ENCODE measurements at places on chromosomes 2 and 18.
A peak's percentile ranks its signal among the peaks of the same experiment; 100 is the strongest.

GRCh38 chr2:105321875-105322646, 7.5 kb downstream of the TGFBRAP1 start:
- no peak overlapping the region for H3K4me3 ChIP-seq
- no peaks in the 10 kb centered on the region for H3K36me3 ChIP-seq
- H3K27me3 ChIP-seq: no peaks in the 10 kb centered on the region
- DNase-seq: no peak
- peaks cover 31% of the 10 kb centered on the region for H3K4me1 ChIP-seq

DNA sequence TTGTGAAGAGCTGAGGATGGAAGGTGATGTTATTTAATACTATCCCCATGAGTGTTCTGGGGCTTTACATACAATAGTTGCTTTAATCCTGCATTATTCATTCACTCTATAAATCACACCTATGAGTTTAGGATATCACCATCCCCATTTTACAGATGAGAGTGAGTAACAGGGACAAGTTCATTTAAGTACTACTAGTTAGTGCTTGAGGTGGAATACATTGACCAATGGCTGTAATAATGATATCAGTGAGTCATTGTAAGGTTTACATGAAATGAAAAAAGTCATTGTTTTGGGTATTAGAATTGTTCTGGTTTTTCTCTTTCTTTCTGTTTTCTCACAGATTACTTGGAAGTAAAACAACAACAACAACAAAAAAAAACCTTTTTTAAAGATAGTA, 42.5 kb downstream of the TANC1 start:
- no peak overlapping the region for H3K4me3 ChIP-seq
- no peak overlapping the region for H3K27ac ChIP-seq
- no peaks in the 10 kb centered on the region for H3K36me3 ChIP-seq
- no peaks in the 10 kb centered on the region for H3K27me3 ChIP-seq

GRCh38 chr18:58669731-58670378, 1.4 kb upstream of the MALT1 start:
- H3K27ac ChIP-seq: peak overlapping the region; percentile 97
- H3K27me3 ChIP-seq: no peaks in the 10 kb centered on the region
- no peak overlapping the region for H3K4me3 ChIP-seq
- no peak for DNase-seq
- no peaks in the 10 kb centered on the region for H3K36me3 ChIP-seq

GRCh38 chr2:72024451-72025175, 123.0 kb downstream of the CYP26B1 start:
- H3K4me1 ChIP-seq: no peaks in the 10 kb centered on the region
- DNase-seq: no peak
- no peaks in the 10 kb centered on the region for H3K36me3 ChIP-seq

DNA sequence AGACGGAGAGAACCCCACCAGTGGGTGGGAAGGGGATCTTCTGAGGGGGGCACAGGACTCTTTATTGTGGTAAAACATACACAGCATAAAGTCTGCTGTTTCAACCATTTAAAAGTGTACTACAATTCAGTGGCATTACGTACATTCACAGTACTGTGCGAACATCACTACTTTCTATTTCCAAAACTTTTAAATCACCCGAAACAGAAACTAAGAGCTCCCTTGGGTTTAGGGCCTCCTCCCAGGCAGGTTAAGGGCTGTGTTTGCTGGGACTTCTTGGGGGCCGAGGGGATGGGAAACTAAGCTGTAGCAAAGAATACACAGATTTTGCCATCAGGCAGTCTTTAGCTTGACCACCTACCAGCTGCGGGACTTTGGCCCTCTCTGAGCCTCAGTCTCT, 242.0 kb downstream of the HAUS1 start:
- DNase-seq: no peak
- no peak overlapping the region for H3K4me3 ChIP-seq
- no peaks in the 10 kb centered on the region for H3K27me3 ChIP-seq
- no peak overlapping the region for H3K27ac ChIP-seq
- peaks cover 5% of the 10 kb centered on the region for H3K4me1 ChIP-seq

DNA sequence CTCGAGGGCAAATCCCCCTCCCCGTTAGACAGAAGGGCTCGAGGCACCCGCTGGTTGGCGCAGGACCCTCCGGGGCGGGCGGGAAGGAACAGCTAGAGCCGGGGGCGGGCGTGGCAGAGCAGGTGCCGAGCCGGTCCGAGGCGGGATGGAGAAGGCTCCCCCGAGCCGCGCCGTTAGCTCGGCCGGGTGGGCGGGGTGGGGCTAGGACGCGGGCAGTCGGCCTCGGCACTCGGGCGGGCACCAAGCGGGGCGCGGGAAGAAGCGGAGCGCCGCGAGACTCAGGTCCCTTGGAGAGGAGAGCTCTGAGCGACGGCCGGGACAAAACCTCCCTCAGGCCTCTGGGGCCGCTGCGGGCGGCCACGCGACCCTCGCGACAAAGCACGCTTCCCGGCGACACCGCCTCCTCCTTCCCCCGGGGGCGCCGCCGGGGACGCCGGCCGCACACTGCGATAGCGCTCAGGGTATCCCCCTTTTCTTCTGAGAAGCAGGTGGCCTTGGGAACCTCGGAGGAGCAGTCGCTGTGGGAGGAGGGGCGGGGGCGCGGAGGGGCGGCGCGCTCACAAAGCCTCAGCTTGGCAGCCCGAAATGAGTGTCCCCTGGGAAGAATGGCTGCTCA, 721 bp downstream of the FHOD3 start:
- H3K27me3 ChIP-seq: no peaks in the 10 kb centered on the region
- H3K4me3 ChIP-seq: peak overlapping the region; percentile 86
- H3K4me1 ChIP-seq: peaks cover 23% of the 10 kb centered on the region
- H3K36me3 ChIP-seq: no peaks in the 10 kb centered on the region
- DNase-seq: peak; percentile 33

DNA sequence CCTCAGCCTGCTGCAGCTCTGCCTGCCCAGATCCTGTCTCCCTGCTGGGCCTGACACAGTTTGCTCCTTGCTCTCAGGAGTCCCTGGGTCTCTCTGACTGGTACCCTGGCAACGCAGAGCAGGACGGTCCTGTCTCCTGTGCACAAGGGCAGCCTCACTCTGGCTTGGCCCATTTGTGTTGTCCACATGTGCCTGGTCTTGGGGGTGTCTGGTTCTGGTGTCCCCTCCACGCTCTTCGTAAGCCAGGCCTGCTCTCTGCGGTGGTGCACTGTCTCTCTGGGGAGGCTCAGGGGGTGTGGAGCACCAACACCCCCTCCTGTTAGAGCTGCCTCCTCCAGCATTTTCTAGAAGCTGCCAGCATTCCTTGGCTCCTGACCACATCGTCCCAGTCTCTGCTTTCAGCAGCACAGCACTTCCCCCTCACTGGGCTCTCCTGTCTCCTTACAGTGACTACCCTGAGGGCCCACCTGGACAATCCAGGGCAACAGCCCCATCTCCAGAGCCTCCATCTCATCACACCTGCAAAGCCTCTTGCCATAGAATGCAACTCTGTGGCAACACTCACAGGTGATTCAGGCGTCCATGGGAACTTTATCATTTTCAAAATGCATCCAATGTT, 235.6 kb upstream of the HS6ST1 start:
- no peak for DNase-seq
- H3K36me3 ChIP-seq: no peaks in the 10 kb centered on the region
- H3K27ac ChIP-seq: no peak overlapping the region
- no peaks in the 10 kb centered on the region for H3K4me1 ChIP-seq
- H3K4me3 ChIP-seq: no peak overlapping the region

DNA sequence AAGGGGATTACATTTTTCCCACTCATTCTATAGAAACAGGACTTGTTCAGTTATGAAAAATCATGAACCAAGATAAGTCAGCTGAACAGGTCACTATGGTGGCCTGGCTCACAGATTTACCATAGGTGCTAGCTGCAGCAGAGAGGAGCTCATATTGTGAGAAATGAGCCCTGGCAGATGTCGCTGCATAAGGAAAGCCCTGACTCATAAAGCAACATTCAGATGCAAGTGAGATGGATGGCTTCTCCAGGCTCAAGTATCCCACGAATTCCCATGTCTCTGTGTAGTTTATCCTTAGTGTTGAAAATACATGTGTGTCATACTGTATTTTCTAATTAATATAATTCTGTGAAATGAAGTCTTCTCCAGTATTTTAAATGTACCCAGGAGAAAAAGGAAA, 115.0 kb upstream of the LHCGR start:
- no peaks in the 10 kb centered on the region for H3K27me3 ChIP-seq
- H3K36me3 ChIP-seq: no peaks in the 10 kb centered on the region
- no peak overlapping the region for H3K4me3 ChIP-seq
- H3K4me1 ChIP-seq: no peaks in the 10 kb centered on the region
- no peak overlapping the region for H3K27ac ChIP-seq

- H3K4me1 ChIP-seq: peaks cover 36% of the 10 kb centered on the region
- no peaks in the 10 kb centered on the region for H3K36me3 ChIP-seq
- no peaks in the 10 kb centered on the region for H3K27me3 ChIP-seq
Observed at GRCh38 chr2:64018701-64019082, 536 bp downstream of the VPS54 start.

GRCh38 chr2:200736646-200737274, 75.0 kb upstream of the BZW1 start:
- H3K4me1 ChIP-seq: no peaks in the 10 kb centered on the region
- no peaks in the 10 kb centered on the region for H3K27me3 ChIP-seq
- H3K4me3 ChIP-seq: no peak overlapping the region
- H3K27ac ChIP-seq: no peak overlapping the region
- no peaks in the 10 kb centered on the region for H3K36me3 ChIP-seq

DNA sequence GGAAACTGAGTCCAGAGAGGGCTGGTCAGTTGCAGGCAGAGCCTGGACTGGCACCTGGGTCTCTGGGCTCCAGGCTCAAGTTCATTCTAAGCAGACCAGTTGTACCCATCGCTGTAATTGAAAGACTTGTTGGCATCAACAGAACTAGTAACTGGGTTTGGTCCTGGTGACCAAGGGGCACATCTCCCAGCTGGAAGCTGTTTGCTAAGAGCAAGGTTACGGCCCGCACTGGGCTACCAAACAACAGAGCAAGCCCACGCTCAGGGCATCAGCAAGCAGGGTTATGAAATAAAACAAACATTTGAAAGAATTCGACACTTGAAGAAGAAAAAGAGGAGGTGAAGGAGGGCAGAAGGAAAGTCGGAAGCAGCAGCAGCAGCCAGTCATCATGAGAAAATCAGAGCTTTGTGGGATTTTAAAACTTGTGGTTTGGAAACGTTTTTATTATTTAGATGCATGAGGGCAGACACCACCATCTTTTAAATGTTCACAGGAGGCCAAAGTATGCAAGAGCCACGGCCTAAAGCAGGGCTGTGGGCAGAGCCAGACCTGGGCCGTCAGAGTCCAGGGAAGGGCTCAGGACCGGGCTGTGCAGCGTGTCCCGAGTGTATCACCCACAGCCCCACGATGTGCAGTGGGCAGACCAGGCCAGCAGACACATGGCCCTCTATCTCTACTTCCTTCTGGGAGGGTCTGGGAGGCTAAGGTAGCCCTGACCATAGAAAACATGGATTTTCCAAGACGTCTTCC, 220.3 kb downstream of the BCL2 start:
- peak overlapping the region; percentile 58 for H3K27ac ChIP-seq
- H3K4me1 ChIP-seq: peaks cover 12% of the 10 kb centered on the region
- no peaks in the 10 kb centered on the region for H3K27me3 ChIP-seq

DNA sequence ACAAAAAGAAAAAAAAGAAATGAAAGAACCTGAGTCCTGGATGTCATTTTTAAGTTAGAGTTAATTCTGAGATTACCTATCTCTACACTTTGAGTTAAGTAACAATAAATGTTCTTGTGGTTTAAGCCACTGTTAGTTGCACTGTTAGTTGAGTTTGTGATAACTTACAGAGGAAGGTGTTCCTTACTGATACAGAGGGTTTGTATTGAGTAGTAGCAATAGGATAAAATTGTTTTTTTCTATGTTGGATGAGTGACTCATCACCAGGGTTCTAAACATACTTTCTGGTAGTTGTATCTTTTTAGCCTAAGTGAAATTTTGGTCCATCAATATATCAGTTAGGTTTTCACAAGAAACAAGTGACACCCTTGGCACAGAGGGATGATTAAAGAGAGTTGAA, 4.0 kb upstream of the LCLAT1 start:
- no peaks in the 10 kb centered on the region for H3K36me3 ChIP-seq
- no peak for DNase-seq
- no peak overlapping the region for H3K27ac ChIP-seq
- no peaks in the 10 kb centered on the region for H3K27me3 ChIP-seq

- DNase-seq: no peak
- no peaks in the 10 kb centered on the region for H3K36me3 ChIP-seq
- H3K27ac ChIP-seq: no peak overlapping the region
Observed at GRCh38 chr18:11392292-11392691, 217.1 kb upstream of the SLC35G4 start.

Data from psoas muscle (tissue), 8 donors.